Activated CD4-positive, alpha-beta T cell treated with anti-CD3 and anti-CD28 coated beads, Interleukin-2, Interleukin-6, amounts not matched to agents 100 ng/mL and 50 ng/mL, durations not matched to agents 16 hours and 8 hours (primary cell): ENCODE measurements at places on chromosomes 1 and 21.

- DNase-seq = no peak
These were observed 45.2 kb downstream of the ZNF691 start for GRCh38 chr1:42891465-42892138.

DNA sequence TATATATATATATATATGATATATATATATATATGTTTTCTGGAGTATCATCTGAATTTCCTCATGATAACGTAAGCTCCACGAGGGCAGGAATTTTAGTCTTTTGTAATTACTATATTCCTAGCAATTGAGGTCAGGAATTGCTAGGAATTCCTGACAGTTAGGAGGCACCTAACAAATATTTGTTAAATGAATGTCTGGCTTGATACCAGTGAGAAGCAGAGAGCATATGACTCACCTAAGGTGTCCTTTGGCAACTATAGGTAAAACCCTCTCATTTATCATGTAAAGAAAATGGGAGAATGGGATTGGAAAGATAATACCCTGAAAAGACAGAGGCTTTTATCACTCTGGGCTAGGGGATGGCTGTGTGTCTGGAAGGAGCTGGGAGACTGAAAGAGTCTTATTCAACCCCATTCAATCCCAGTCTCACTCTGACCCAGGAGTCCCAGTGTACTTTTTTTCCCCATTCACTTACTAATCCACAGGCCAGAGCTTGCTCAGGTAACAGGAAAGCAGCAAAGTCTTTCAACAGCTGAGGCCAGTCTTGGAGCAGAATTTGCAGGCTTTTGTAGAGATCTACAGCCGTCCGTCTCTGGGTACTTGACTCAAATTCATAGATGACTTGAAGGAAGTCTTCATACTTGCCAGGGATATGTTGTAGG, 71.2 kb downstream of the DAP3 start:
- DNase-seq = no peak

DNA sequence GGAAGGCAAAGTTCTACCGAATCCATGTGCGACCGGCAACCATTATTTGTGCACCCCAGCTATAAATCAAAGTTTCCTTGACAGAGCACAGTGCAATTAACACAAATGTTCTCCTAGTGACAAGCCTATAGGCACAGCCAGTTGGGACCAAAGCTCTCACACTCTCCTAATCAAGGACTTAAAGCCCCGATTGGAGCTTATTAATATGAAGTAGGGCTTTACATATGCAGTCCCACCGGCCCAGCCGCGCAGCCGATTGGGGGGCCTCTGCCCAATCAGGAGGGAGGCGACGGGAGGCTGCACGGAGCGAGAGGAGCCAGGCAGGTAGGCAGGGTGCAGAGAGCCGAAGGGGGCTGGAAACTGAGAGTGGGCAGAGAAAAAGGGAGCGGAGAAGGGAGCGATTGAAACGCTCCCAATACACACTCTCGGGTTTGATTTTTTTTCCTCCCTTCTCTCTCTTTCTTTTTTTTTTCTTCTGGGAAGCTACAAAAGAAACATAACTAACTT, at the start of gene ESRRG:
Gene ESRRG (minus strand): TSS at position 156 of the 507 bp plus-strand sequence. CDS start 130 bp downstream, at position 26.
- DNase-seq = no peak

GRCh38 chr1:21082073-21082472, 94.6 kb downstream of the EIF4G3 start:
- DNase-seq = no peak

DNA sequence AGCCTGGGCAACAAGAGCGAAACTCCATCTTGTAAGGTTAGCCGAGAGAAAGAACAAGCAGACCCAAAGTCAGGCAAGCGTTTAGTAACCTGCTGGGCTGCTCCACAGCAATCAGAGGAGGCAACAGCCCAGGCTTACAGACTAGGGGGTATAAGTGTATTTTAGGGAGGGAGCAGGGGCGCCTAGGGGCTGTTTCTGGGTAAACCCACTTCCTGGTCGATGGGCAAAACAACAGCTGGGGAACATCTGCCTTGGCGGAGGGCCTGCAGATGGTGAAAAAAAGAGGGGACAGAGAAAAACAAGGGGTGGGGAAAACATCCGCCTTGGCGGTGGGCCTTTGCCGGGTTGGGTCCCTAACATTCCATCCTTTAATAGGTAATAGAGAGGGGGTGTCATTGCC, 5.2 kb downstream of the TAS1R1 start:
- DNase-seq = no peak

- no peak for DNase-seq
These were observed at the start of gene GSTM1 for GRCh38 chr1:109687641-109688499. TSS of gene GSTM1 (plus strand) at chr1:109687817. CDS start at chr1:109687874, 57 bp downstream.

- no peak for DNase-seq
These were observed 289.2 kb upstream of the DPYD start for GRCh38 chr1:98210064-98210463.

DNA sequence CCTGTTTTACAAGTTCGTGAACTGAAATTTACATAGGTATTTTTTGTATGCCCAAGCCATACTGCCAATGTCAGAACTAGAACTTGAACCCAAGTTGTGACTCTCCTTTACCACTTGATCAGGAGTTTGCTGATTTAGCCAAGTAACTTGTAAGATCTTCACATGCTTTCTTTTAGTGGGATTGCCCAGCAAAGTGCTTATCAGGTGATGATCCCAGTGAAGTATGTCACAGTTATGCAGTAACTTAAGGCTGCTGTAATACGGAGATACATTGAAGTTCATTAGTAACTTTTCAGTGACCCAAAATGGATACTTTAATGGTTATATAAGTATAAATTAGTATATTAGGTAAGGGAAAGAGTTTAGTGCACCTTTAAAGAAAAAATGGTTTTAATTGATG, 3.8 kb downstream of the SRSF11 start:
- DNase-seq = no peak

GRCh38 chr1:153612111-153612754, 704 bp downstream of the S100A16 start:
- no peak for DNase-seq

GRCh38 chr1:112219267-112219666, 176.7 kb upstream of the CTTNBP2NL start:
- no peak for DNase-seq

DNA sequence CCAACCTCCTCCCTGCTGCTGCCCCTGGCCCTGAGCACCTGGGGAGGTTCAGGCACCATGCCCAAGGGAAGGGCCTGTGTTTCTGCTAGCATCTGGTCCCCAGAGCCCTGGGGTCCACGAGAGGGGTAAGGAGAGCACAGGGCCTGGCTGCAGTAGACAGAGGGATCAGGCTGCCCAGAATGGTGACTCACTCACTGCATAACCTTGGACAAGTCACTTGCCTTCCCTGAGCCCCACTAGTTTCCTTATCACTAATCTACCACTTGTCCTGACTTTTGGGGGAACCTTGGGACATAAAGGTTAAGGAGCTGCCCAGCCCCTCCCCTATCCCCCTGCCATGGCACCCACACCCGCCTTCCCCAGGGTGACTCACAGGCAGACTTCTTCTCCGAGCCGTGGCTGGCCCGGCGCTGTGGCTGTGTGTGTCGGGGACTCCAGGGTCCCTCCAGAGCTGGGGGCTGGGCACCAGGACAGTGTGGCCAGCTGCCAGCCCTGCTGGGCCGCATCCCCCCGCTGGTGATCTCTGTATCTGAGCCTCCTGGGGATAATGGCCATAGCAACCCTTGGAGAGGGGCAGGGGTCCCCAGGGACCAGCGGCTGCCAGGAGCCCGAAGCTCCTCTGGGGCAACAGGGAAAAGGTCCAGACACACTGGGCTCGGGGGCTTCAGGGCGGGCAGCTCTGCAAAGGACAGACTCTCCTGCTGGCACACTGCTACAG, 4.0 kb downstream of the ARHGEF19 start:
- DNase-seq = no peak

GRCh38 chr1:21065851-21066250, 110.8 kb downstream of the EIF4G3 start:
- no peak for DNase-seq

- DNase-seq = no peak
These were observed 81.5 kb downstream of the RRAGC start for GRCh38 chr1:38778051-38778450.

- no peak for DNase-seq
These were observed 46.4 kb upstream of the POFUT2 start for GRCh38 chr21:45334134-45334533.

DNA sequence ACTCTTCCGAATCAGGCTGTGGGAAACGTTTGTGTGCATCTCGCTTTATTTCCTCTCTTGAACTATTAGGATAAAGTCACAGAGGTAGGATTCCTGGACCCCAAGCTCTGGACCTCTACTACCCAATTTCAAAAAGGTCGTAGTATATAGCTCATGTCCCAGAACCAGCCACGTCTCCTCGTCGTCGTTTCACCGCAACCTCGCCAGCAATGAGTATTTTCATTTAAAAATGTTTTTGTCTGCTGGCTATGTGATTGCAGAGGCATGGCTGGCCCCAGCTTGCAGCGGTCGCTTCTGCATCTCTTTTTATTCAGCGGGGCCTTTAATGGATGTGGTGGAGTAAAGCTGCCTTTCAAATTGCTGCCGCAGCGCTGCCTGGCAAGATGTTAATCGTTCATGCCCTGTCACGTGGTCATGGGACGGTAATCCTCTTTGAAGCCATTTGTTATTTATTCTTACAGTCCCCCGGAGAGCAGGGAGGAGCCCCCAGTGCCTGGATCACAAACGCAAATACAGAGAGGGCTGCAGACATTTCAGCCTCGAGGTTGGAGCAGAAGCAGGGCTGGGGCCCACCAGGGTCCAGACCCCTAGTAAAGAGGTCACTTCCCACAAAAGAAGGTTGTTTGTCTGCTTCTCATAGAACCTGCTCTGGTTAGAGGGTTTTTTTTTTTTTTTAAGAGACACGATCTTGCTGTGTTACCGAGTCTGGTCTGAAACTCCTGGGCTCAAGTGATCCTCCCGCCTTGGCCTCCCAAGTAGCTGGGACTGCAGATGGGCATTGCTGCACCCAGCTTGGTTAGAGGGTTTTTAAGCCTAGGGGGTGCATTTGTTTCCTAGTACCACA, 11.6 kb upstream of the NPHP4 start:
- no peak for DNase-seq

DNA sequence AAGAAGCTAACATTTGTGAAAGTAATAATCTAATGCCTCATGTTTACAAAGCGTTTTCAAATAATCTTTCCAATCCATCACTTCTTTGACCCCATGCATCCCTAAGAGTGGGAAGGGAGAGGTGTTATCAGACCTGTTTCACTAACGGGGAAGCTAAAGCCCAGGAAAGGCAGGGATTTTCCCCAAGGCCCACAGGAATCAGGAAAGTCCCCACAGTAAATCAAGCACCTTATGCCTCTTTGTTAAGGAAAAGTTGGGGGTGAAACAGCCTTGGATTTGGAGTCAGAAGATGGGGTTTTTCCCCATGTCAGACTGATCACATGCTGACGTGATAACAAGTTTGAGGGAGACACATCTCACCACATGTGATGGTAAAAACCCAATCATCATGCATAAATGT, 20.0 kb upstream of the ANGPTL7 start:
- DNase-seq = no peak

DNA sequence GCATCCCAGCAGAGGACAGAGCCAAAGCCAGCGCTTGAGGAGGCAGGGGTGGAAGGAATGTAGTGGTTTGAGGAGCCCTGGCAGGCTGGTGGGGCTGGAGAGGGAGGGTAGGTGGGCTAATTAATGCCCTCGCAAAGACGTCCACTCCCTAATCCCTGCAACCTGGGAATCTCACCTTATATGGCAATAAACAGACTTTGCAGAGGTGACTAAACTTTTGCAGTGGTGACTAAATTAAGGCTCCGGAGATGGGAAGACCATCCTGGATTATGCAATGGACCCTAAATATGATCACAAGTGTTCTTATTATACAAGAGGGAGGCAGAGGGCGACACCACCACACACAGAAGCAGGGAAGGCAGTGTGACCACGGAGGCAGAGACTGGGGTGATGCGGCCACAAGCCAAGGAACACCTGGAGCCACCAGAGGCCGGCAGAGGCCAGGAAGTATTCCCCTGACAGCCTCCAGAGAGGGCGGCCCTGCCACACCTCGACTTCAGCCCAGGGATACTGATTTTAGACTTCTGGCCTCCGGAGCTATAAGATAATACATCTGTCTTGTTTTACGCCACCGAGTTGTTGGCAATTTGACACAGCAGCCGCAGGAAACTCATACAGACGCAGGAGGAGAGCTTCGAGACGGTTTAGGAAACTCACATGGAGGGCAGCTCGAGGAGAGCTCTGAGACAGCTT, 23.1 kb upstream of the NPPB start:
- DNase-seq = no peak

- DNase-seq = no peak
These were observed 50.7 kb downstream of the SYT2 start for GRCh38 chr1:202659541-202659940.

DNA sequence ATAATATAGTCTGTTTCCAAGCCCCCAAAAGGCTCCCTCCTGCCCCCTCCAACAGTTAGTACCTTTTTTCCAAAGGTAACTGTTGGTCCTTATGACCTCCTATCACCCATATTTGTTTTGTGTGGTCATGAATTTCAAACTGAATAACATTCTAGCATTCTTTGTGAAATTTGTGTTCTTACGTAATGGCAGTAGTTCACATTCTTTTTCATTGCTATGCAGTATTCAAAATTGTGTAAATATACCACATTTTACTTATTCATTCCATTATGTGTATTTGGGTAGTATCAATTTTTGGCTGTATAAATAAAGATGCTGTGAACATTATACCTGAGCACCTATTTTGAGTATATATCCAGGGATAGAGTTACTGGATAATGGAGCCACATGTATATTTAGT, 13.4 kb downstream of the RNF11 start:
- no peak for DNase-seq

GRCh38 chr1:21084111-21084810, 92.4 kb downstream of the EIF4G3 start:
- no peak for DNase-seq

GRCh38 chr1:109266965-109267364, 16.0 kb downstream of the PSRC1 start:
- DNase-seq = no peak

DNA sequence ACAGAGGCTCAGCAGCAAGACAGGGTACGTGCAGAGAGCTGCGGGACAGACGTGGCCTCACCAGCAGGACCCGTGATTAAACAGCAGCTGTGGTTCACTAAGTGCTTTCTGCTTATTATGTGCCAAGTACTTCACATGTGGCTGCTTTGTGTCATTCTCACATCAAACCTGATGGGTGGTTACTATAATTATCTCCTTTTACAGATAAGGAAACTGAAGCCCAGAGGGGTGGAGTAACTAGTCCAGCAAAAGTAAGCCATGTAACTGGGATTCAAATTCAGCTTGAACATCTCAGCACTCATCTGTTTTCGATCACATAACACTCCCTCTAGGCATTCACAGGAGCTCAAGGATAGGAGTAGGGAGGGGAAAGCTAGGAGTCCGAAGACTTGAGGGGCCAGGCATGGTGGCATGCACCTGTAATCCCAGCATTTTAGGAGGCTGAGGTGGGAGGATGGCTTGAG, 50.8 kb upstream of the CLIC4 start:
- DNase-seq = no peak

- peak; percentile 44 for DNase-seq
These were observed 7.7 kb downstream of the ARHGEF2 start for GRCh38 chr1:155970531-155971167.

GRCh38 chr1:41464885-41465284, 19.6 kb downstream of the EDN2 start:
- DNase-seq = no peak

GRCh38 chr1:17875171-17875881, 120.2 kb downstream of the ACTL8 start:
- no peak for DNase-seq

GRCh38 chr1:159012495-159012894, 2.8 kb downstream of the IFI16 start:
- DNase-seq = peak; percentile 90
